ENCODE measurements at places on chromosomes 7 and 10.

DNA sequence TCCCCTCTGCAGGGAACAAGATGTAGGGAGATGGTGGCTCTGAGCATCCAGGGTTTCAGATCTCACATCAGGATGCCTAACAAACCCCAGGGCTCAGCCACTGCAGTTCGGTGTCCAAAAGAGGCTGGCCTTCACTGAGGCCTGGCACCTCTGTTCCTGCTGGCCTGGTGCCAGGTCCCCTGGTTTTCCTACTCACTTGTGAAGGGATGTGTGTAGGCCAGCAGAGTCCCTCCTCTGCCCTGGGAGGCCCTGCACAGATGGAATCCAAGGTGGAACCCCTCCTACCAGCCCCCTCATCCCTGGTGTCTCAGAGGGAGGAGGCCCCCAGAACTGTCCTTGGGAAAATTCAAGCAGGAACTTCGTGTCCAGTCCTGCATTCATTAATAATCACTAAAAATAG, 260.6 kb downstream of the CCSER2 start:
- no peak for DNase-seq

- no peak for DNase-seq
Measured at GRCh38 chr10:64619102-64619501, 1097.9 kb downstream of the REEP3 start.

GRCh38 chr10:88150339-88150738, 286.9 kb downstream of the PTEN start:
- peak; percentile 80 for DNase-seq

DNA sequence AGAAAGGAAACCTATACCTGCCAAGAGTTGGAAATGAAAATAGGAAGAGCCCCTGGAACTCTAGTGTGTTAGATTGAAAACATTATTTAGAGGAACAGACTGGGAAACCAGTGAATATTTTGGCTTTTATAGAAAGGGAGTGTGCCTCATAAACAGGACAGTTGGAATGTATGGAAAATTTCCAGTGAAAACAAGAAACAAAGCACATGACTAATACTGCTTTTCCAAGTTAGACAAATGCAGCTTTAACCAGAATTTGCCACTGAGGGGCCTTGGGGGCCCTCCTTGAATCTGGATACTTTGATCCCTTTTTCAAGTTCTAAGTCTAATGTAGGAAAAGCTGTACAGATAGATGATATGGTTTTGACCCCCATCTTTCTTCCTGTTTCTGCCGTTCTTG, 21.2 kb downstream of the ITGB8 start:
- peak; percentile 36 for DNase-seq

DNA sequence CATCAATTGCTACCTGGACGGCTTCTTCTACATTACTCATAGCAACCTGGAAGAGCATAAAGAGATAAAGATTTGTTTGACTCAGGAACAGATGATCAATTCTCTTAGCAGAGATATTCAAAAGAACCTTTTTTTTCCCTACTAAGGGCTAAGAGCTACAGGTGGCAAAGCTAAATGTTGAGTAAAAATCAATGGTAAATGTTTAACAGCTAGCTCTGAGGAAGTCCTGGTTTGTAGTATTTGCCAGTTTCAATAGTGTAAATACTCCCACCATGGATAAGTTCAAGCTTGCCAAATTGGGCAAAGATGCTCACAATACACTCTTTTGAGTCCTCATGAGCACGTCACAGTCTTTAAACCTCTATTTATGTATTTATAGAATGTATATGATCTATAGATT, 64.0 kb downstream of the AKR1E2 start:
- no peak for DNase-seq

- no peak for DNase-seq
Measured at GRCh38 chr7:148368562-148368961, 222.0 kb upstream of the C7orf33 start.

- no peak for DNase-seq
Measured at GRCh38 chr7:46198701-46199100, 277.6 kb upstream of the IGFBP3 start.

GRCh38 chr7:130476297-130477150, 15.4 kb upstream of the MEST start:
- DNase-seq: peak; percentile 83

GRCh38 chr10:27241010-27241651, 534 bp upstream of the ACBD5 start:
- DNase-seq: peak; percentile 25

DNA sequence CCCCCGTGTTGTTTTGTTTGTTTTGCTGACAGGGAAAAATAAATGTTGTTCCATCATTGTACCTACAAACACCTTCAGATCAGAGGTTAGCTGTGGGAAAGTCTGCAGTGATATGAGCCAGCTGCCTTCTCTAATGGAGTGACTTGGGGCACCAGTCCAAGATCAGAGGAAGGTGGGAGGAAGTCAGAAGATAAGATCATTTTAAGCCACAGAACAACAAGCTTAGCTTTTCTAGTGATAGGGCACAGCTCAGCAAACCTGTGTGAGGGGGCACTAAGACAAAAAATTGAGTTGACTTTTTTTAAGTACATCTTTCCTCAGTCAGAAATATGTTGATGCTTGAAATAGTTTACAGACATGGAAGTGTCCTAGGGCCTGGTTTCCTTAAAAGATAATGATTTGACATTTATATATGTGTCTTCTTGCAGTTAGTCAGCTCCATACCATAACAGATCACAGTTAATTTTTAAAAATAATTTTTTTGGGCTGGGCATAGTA, 240.3 kb upstream of the KAT6B start:
- DNase-seq: no peak

GRCh38 chr10:29553544-29554250, 81.1 kb downstream of the SVIL start:
- no peak for DNase-seq

- no peak for DNase-seq
Measured at GRCh38 chr10:10626734-10627133, 390.9 kb upstream of the CELF2 start.

DNA sequence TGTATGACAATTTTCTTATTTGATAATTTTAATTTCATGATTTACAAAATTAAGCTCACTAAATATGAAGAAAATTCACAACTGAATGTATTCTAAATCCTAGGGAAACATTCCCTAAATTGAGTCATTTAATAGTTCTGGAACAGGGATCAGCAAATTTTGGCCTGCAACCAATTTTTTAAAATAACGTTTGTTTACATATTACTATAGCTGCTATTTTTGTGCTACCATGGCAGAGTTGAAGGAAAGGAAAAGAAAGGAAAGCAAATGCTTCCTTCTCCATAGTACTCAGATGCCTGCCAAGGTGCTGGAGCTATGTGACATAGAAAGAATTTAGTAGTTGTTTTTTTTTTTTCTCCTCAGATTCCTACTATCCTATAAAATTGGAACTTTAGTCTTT, 1307.7 kb upstream of the LRRTM3 start:
- DNase-seq: no peak

GRCh38 chr10:59096631-59097030, 79.8 kb upstream of the PHYHIPL start:
- no peak for DNase-seq

DNA sequence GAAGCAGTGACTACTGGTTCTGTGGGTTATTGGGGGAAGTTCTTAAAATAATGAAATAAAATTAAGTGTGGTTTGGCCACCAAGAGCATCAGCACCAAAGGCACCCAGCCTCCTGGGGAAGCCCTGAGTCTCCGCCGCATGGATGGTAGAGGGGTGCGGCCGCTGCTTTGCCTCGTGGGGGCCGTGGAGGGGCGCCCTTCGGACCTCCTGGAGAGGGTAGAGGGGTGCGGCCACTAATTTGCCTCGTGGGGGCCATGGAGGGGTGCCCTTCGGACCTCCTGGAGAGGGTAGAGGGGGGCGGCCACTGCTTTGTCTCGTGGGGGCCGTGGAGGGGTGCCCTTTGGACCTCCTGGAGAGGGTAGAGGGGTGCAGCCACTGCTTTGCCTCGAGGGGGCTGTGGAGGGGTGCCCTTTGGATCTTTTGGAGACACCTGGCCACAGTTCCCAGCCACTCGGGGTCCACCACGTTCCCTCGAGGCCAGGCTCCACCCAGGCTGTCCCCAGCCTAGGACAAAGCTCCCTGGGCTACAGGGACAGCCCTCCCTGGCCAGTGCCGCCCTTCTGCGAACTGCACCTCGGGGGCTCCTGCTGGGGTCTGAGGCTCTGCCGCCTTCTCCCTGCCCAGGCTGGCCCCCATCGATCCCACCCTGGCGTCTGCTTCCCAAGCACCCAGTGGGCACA, 535.1 kb downstream of the PTPRN2 start:
- no peak for DNase-seq

DNA sequence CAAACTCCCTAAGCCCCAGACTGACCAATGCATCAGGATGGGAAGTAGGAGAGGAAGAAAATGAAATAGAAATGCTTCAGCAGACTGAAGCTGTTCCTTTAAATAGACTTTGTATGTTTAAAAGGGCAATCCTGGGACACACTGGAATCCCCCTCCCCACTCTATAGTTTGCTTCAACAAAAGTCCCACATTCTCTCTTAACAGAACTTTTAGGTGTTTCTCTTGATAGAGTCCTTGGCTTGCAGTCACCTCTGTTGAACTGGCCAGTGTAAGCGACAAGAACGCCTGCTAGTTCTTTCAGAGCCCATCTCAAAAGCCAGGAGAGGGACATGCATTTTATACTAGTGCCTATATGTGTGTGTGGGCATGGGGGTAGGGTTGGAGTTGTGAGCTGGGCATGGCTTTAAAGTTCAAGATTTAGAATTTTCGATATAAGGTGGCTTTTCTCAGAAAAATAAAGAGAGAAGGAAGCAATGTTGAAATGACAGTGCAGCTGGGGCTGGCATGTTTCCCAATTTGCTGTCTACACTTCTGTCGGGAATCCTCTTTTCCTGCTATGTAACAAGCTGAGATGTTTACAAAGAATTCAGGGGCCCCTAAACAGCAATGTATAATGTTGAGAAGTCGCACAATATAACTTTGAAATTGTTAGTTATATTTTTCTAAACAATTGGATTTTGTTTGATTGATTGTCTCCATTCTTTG, 2.1 kb downstream of the TBX20 start:
- DNase-seq: no peak

DNA sequence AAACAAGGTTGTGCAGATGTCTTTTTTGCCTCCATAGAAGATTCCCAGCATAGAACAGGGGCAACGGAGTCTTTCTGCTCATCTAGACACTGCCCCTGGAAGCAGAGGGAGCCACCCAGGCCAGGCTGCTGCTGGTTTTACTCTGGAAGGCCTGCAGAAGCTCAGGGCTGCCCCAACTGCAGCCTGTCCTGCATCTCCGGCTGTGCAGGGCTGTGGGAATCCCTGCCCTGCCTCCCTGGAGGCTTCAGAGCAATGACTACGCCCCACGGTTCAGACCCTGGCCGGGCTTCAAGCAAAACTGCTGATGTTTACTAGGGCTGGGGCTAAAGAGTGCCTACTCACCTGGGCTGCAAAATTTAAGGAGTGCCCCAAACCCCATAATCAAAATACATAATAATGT, 43.9 kb downstream of the GHRHR start:
- DNase-seq: no peak

- DNase-seq: no peak
Measured at GRCh38 chr10:122178655-122179054, 92.4 kb upstream of the BTBD16 start.

DNA sequence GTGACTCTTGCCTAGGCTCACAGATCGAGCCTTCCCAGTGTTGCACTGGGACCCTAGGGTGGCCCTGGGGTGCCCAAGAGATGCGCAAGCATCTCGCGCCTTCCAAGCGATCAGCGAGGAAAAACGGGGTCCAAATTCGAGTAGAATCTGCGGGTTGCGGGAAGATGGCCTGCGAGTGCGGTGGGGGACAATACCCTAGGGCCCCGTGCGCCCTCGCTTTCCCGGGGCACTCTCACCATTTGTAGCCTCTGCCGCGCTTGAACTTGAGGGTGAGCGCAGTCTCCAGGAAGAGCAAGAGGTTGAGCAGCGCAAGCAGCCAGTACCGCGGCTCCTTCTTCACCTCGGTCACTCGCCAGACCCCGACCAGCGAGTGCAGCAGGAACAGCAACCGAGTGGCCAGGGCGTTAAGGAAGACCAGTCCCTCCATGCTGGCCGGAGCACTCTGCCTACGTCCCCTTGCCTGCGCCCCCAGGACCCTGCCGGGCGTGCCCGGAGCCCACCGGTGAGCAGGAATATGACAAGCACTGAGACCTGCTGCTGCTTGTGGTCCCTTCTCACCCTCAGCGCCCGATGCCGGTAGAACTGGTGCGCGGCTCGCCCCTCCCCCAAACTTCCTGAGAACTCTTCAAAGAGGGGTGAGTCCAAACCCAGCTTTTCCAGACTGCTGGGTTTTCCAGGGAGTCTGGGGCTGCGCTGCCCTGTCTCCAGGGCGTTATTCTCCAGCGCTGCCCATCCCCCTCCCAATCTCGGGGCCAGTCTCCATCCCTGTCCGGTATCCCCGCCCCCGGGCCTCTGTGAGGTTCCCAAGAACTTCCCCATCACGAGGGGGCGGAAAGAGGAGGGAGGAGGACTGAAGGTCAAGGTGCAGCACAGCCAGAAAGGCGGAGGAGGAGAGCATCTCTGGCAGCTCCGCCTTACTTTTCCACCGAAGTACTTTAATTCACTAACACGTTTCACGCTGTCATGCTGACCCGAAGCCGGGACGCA, at the start of gene TMEM26:
Gene TMEM26, minus strand, starts transcription at position 727 of the 987 bp plus-strand sequence. Its CDS starts 300 bp downstream, at position 427.
- DNase-seq: peak; percentile 49
